NCI-H446 (cell line): ENCODE measurements at places on chromosomes 16 and 17.

- DNase-seq: no peak
Measured at GRCh38 chr17:57708410-57708809, 36.7 kb downstream of the CCDC182 start.

- DNase-seq: no peak
Measured at GRCh38 chr17:4553669-4554068, 1.5 kb downstream of the MYBBP1A start.

DNA sequence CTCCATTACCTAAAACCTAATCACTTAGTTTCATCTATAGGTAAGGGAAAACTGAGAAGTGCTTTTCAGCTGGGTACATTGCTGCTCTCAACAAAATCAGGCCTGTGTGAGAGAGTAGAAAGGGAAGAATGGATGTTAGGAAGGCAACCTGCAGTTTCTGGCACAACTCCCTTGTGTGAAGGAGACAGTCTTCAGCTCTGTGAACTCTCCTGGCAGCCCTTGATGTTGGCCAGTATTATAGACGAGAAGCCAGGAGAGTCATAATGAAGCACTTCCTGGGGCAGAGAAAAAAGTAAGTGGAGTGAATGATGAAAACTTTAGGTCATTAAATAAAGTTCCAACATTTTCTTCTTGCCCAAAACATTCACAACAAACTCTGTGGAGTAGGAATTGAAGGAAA, 260.1 kb downstream of the IRX3 start:
- DNase-seq: no peak

GRCh38 chr17:78488867-78489634, 88.1 kb downstream of the DNAH17 start:
- peak; percentile 17 for DNase-seq

GRCh38 chr16:87713451-87714229, 52.1 kb downstream of the KLHDC4 start:
- DNase-seq: no peak
